KBM-7 (cell line): ENCODE measurements at places on chromosomes 1 and 21.

GRCh38 chr1:218476385-218476784 lies 131.2 kb downstream of the TGFB2 start:
- no peak for DNase-seq

- DNase-seq: no peak
Observed at GRCh38 chr1:248136811-248137210, 8.1 kb upstream of the OR2M5 start.

- DNase-seq: peak; percentile 67
Observed at GRCh38 chr1:176206006-176206960, 803 bp downstream of the COP1 start.

DNA sequence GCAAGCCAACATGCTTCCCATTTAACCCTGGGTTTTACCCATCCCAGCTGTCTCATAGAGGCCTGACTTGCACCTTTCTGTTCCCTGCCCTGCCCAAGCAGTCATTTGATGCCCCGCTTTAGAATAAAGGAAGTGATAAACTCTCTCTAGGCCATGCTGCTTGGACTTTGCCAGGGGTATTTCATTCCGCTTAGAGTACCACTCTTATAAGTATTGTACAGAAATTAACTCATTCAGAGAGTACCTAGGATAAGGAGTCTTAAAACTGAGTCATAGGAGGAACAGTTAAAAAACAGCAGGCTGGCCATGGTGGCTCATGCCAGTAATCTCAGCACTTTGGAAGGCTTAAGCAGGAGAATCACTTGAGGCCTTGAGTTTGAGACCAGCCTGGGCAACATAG lies 21.0 kb upstream of the LYST start:
- no peak for DNase-seq

DNA sequence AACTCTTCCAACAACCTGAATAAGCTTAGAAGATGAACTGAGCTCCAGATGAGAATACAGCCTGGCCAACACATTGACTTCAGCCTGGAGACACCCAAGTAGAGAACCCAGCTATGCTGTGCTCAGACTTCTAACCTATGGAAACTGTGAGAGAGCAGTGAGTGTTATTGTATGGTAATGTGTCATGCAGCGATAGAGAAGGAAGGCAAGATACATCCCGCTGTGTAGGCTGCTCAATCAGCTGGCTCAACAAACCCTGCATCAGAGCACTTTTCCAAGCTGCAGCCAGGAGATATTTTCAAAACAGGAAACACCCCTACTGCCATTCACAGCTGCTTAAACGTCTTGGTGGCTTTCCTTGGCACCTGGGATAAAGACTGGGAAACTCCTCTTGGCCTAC lies 321.3 kb downstream of the SIPA1L2 start:
- no peak for DNase-seq

GRCh38 chr1:11070876-11071275 lies 11.1 kb upstream of the SRM start:
- no peak for DNase-seq

GRCh38 chr1:22775478-22775877 lies 64.8 kb downstream of the EPHB2 start:
- DNase-seq: no peak

DNA sequence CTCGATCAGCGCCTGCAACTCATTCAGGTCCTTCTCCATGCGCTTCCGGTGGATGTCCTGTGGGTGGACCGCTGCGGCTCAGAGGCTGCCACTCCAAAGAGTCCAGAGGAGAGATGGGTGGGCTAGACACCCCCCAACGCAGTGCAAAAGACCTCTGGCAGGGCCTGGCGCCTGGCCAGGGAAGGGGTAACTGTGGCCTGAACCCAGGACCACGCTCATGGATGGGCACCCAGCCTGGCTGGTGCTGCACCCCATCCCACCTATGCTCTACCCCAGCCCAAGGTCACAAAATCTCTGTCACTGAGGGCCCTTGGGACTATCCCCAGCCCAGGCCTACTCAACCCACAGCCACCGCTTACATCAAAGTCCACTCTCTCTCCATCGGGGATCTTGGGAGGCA lies 12.2 kb downstream of the TNNT2 start:
- DNase-seq: no peak

GRCh38 chr1:32977546-32978087 lies 13.0 kb upstream of the RNF19B start:
- DNase-seq: no peak

DNA sequence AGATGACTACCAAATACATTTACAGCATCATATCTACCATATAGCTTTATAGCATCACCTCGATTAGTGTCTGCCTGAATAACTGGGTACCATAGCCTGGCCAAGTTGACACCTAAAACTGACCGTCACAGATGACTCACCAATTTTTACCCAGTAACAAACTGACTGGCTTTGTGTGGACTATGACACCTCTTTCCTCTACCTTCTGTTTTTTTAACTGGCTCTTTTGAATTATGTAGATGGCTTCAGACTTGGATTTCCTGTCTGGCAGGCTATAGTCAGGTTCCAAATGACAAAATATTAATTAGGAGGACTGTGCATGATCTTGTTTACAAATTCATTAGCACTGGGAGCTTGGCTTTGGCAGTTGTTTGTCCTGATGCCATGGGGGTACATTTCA lies 360.3 kb downstream of the TGFB2 start:
- no peak for DNase-seq

GRCh38 chr1:247118946-247119446 lies 14.8 kb upstream of the ZNF669 start:
- DNase-seq: peak; percentile 71

- DNase-seq: peak; percentile 87
Observed at GRCh38 chr21:25421321-25422028, 185.8 kb downstream of the MRPL39 start.

DNA sequence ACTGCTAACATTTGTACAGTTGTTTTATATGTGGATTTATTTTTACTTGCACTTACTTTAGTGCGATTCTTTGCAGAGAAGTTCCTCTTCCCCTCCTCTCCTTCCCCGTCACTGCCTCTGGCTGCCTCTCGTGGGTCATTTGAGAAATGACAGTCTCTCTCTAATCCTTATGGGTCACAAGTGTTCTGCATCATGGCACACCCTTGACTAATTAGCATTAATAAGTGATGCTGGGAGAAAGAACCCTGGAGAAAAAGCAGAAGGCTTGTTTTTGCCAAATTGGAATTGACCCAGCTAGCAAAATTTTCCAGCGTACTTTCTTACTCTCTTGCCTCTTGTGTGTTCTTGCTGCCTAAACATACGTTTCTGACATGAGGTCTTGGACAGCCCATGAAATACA lies 301.2 kb downstream of the DUSP10 start:
- DNase-seq: peak; percentile 24

DNA sequence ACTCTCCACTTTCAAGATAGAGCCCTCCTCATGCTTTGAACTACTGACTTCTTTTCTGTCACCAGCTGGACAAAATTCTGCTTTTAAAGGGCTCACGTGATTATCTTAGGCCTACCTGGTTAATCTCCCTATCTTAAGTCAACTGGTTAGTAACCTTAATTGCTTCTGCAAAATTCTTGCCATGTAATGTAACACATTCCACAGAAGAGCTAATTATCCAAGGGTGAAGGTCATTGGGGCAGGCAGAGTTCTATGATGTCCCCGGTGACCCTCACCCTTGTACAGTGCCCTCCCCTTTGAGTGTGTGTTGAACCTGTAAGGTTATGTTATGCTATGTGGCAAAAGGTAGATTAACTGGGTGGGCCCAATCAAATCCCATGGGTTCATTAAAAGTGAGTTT lies 25.2 kb upstream of the FOXE3 start:
- no peak for DNase-seq

GRCh38 chr1:1906185-1907097 lies 8.6 kb upstream of the CALML6 start:
- peak; percentile 74 for DNase-seq

DNA sequence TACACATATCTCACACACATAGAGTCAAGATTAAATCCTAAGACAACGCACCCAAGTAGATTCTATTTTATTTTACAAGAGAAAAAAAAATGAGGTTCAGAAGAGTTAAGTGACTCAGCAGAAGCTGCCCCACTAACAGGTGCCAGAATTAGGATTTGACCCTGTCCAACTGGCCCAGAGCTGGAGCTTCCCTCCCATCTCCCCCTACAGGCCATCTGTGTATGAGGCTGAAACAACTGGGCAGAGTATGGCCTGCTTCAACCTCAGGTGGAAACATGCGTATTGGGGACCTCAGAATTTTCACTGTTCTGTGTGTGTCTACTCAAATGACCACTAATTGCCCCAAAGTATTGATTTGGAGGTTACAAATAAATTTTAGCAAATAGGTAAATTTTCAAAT lies 29.9 kb downstream of the PSMG1 start:
- DNase-seq: no peak

DNA sequence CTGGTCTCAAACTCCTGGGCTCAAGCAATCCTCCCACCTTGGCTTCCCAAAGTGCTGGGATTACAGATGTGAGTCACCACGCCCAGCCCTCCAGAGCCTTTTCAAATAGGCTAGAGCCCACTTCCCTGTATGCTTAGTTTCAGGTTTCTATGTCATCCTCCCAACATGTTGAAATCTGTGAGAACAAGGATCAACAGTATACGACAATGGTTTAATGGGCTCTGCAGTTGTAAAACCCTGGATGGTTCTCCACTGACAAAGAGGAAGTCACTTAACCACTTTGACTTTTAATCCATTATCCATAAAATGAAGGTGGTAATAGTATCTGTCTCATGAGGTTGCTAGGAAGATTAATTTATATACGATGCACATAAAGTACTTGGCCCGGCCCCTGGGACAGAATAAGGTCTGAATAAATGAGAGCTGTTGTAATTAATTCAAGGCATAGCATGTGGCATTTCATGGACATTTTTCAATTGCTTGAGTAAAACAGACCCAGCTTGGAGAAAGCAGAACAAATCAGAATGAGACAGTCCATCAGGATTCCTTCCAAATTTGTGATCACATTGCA lies 113.9 kb upstream of the ZNF648 start:
- DNase-seq: peak; percentile 76

DNA sequence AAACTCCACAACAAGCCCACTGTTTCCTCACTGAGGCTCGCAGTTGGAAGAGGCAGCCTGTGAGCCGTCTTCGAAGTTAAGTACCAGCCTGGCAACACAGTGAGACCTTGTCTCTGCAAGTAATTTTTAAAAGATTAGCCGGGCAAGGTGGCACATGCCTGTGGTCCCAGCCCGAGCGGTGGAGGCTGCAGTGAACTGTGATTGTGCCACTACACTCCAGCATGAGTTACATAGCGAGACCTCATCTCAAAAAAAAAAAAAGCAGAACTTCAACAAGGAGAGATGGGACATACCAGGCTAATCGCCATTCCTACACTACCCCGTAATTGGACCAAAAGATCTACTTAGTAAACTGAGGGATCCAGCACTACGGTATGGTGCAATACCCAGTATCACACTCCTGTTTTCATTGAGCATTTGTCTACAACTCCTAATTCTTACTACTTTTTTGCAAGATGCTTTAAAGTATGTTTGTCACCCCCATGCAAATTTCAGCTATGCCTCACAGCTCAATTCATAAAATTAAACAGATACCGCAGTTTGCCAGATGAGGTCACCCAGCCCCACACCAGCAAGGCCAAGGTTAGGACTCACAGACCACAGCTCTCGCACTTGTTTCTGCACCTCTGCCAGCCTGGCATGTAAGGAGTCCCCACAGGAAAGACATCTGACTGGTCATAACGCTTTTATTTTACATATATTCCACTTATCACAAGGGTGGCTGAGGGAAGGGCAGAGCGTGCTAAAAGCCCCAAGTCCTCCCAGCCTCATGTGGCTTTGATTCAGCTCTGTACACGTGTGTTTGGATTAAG lies 21.0 kb downstream of the SDE2 start:
- DNase-seq: no peak

GRCh38 chr1:24276791-24277190 lies 42.4 kb upstream of the GRHL3 start:
- no peak for DNase-seq

GRCh38 chr1:212473729-212474128 lies 41.0 kb downstream of the NENF start:
- no peak for DNase-seq

- DNase-seq: no peak
Observed at GRCh38 chr1:164969253-164969652, 387.3 kb downstream of the LMX1A start.

DNA sequence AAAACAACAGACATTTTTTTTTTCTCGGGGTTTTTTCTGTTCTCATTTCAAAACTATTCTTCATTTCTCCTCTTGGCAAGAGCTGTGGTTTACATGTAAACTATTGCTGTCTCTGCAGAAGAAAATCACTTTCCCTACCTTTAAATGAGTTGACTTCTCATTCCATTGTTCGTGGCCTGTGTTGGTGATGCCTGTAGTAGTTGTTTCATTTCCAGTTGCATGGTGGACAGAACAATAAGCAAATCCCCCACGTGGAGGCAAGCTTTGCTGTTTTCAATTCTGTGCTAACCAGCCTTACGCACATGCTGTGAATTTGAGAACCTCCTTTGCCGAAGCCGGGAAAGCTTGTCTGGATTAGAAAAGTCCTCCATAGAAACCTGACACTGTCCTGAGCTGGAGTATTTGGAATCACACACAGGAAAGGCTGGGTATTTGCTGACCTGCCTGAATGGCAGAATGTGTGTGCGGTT lies 26.2 kb upstream of the MAP3K7CL start:
- DNase-seq: no peak

DNA sequence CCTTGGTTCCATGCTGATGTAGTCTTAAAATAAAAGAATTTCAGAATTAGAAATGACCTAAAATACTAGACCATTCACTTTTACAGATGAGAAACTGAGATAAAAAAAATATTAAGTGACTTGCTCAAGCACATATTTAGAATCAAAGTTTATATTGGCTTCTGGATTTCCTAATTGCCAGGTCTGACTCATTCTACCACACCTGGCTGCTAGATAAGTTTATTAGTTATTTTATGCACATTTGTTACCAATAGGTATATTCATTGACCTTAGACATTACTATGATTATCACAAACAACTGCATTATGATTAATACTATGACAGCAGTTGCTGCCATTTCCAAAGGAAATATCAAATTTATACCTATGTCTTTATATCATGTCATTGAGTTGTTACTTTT lies 497.5 kb downstream of the RWDD3 start:
- DNase-seq: no peak

DNA sequence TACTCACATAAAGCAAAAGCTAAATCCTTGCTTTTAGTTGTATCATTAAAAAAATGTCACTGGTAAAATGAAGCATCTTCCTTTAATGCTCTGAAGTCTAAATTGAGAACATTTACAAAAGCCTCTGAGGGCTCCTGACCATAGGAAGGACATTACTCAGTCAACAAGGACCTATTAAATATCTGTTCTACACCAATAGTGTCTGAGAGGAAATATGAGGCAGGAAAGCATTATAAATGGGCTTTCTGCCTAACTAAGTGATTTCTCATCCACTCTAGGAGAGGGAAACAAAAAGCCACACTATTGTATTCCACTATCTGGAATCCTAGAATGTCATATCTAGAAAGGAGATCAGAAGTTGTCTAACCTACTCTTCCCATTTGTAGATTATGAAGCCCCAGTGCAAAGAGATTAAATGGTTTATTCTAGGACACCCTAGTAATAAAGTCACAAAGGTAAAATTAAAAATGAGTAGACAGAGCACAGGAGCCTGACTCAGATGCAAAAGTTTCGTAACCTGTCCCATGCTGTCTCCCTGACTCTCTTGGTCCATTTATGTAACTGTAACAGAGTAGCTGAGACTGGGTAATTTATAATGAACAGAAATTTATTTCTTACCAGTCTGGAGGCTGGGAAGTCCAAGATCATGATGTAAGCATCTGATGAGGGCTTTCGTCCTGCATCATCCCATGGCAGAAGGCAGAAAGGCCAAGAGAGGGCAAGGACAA lies 17.6 kb downstream of the RGS1 start:
- no peak for DNase-seq
